Activated CD8-positive, alpha-beta T cell treated with anti-CD3 and anti-CD28 coated beads, Interleukin-2, amount 10 ng/mL, durations not matched to agents 7 days and 5 days (primary cell): ENCODE measurements at places on chromosomes 3 and 15. TPM values are rescaled to one million over a fixed set of nuclear protein-coding genes. Genes with fewer than 3 reads are reported as not detected.

DNA sequence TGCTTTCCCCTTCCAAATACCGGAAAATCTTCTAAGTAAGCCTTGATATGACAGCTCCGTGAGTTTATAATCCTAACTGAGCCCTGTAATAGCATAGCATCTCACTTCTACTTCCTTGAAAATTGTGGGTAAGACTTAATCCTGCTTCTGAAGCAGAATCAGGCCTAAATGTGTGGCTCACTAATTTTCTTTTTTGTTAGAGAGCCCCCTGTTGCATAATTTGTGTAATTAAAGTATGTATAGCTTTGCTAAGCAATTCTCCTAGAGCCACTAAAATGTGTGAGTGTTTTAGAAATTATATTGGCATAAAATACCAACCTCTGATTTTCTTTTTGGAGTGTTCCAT lies 304.4 kb downstream of the FGF12 start:
- no peak for DNase-seq

GRCh38 chr3:18135060-18135814 lies 289.9 kb downstream of the SATB1 start:
- no peak for DNase-seq

GRCh38 chr15:66927201-66928077 lies 138.0 kb upstream of the SMAD3 start:
- DNase-seq = no peak

DNA sequence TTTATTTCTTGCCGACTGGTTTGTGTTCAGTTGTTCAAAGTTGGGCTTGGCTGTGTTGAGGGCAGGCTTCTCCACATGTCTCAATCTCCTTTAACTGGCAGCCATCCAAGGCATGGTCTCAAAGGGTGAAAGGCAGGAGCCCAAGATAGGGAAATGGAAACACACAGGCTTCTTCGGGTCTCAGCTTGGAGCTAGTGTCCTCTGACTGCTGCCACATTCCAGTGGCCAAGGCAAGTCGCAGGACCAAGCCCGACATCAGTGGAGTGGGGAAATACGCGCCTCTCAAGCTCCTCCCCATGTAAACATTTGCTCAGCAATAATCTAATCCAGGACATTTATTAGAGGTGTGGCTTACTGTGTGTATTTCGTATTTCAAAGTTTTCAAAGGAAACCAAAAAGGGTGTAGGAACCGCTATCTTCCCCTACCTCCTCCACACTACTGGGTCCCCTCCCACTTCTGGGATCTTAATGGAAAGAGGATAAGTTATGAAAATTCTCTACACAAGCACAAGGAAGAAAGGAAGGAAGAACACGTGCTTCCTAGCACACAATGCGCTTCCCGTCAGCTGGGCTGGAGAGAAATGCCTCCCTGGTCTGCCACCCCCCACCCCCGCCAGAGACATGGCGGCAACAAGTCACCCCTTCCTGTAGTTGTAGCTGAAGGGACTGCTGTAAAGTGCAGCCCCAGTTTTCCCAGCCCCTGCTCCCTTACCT lies 181.7 kb downstream of the FAM43A start:
- no peak for DNase-seq

DNA sequence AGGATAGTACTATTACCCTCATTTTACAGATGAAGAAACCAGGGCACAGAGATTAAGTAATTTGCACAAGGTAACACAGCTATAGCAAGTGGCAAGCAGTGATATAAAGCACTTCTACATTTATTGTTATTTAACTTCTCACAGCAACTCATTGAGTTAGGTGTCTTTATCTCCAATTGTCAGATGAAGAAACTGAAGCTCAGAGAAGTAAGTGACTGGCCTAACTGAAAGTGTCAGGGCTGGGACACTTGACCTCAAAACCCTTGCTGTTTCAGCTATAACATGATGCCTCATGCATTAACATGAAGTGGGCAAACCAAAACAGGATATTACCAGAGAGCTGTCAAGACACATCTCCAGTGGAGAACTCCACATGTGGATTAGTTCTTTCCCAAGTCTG lies 65.8 kb upstream of the LEKR1 start:
- DNase-seq = peak; percentile 24

Gene NR1I2
- 0.10 TPM for total RNA-seq
